ENCODE measurements at places on chromosomes 2 and 18. TPM values are rescaled to one million over a fixed set of nuclear protein-coding genes. Genes with fewer than 3 reads are reported as not detected.
A peak's percentile ranks its signal among the peaks of the same experiment; 100 is the strongest.

Gene TUBA3E
- total RNA-seq, result not detected

Gene SLC30A3
- not detected for total RNA-seq

- H3K4me3 ChIP-seq, result no peak overlapping the region
- DNase-seq, result no peak
- peaks cover 39% of the 10 kb centered on the region for H3K36me3 ChIP-seq
- H3K4me1 ChIP-seq, result peaks cover 28% of the 10 kb centered on the region
These were observed 49.1 kb upstream of the CABYR start for GRCh38 chr18:24089515-24090337.

DNA sequence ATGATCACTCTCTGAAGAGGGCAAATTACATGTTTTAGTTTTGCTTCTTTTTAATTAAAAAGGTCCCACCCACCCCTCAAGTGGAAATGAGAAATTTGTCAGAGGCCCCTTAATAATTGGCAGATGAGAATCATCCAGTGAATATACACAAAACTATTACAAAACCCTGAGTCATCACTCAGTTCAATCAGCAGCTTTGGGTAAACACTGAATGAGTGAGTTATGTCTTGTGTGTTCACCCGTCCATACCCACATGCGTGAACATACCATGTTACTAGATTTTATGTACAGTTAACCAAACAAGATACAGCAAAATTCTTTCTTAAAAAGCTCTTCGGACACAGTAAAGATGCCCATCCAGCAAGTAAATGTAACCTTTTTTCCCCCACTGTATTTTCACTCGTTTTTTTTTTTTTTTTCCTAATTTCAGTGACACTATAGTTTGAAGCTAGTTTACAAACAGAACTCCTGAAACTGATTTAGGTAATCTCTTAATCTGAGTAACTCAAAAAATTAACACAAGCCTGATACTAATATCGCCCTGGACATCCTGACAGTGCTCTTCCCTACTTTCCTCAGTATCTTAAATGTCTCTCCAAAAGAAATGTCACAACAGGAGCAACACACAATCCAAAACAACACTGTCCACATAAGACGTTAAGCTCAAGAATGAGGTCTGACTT, 1.4 kb downstream of the PSME4 start:
- peak; percentile 11 for DNase-seq
- peaks cover 64% of the 10 kb centered on the region for H3K4me1 ChIP-seq
- no peaks in the 10 kb centered on the region for H3K27me3 ChIP-seq
- peak overlapping the region; percentile 90 for H3K27ac ChIP-seq
- H3K36me3 ChIP-seq, result no peaks in the 10 kb centered on the region
- peak overlapping the region; percentile 99 for H3K4me3 ChIP-seq

DNA sequence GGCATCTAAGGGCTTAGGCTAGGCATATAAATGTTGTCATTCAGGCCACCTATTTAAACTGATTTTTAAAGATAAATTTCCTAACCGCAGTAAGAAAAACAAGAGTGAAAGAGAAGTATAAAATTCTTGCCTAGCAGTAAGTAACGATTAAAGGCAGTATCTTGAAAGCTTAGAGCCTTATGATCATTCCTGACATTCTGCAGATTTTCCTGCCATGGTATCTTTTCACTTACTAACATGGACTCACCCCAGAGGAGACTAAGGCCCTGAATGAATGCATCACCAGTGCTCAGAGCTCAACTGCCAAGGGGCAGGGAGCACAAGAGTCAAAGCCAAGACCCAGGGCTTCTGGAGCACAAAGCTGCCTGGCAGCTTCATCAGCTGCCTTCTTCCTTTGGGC, 133.1 kb downstream of the GCA start:
- no peak overlapping the region for H3K27ac ChIP-seq
- no peak for DNase-seq
- H3K36me3 ChIP-seq, result no peaks in the 10 kb centered on the region
- no peaks in the 10 kb centered on the region for H3K4me1 ChIP-seq

DNA sequence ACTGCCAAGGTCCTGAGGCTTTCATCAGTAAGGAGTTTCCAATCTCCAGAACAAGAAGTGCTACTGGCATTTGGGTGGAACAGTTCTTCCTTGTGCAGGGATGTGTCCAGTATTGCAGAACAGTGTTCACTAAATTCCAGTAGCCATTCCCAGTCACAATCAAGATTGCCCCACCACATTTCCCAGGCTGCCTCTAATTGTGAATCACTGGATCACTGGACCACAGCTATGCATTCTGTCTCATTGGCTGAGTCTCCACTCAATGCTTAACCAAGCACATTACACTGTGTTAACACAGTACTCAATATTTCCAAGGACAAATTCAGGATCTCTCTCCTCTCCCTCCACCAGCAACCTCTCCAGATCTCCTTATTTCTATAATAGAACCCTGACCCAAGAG, 160.2 kb upstream of the CCDC150 start:
- no peak overlapping the region for H3K27ac ChIP-seq
- DNase-seq, result no peak
- H3K36me3 ChIP-seq, result no peaks in the 10 kb centered on the region
- no peaks in the 10 kb centered on the region for H3K4me1 ChIP-seq
- H3K4me3 ChIP-seq, result no peak overlapping the region
- H3K27me3 ChIP-seq, result no peaks in the 10 kb centered on the region

DNA sequence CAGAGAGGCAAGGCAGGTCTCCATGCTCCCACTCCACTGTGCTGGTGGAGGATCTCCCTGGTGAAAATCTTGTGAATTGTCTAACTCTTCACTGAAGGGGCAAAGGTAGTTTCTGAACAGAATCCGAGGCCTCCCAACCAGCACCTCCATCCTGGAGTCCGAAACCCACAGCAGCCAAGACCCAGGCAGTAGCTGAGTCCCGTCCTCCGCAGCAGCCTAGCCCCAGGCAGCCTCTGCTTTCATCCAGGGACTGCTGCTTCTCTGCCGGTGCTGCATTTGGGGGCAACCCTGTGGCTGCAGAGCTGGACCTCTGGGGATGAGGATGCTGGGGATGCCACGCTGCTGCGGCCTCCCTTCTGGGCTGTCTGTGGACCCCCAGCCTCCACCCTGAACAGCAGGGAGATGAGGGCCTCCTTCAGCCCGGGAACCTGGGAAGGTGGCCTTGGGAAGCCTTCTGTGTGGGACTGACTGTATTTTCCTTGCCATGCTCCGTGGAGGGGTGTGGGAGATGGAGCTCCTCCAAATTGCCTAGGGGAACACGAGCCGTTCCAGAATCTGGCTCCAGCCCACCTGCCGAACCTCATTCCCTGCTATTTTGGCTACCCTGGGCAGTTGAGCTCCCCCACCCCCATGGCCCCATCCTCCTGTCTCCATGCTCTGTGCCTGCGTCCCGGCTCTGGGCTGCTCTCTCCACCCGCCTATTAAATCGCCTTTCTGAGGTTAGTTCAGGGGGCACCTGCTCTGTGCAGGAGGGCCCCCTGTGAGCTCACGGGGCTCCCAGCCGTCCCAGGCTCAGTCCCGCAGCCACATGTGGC, 48.2 kb downstream of the GREB1 start:
- H3K4me1 ChIP-seq, result no peaks in the 10 kb centered on the region
- H3K27ac ChIP-seq, result no peak overlapping the region
- no peaks in the 10 kb centered on the region for H3K27me3 ChIP-seq

DNA sequence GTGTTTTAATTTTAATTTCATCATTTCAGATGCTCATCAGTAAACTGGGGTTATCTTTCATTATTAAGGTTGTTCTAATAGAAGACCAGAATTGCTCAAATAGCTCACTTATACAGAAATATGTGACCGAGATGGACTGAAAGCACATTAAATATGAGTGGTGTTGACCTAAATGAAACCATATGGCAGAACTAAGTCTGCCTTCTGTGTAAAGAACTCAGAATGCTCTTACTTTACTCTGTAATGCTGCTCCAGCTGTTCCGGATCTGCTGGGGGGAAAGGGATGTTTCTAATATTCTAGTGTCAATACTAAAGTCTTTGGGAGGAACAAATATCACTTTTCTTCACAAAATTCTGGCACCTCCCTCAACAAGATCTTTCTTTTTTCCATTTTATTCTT, 131.0 kb downstream of the DPP4 start:
- H3K4me1 ChIP-seq, result peaks cover 5% of the 10 kb centered on the region
- H3K36me3 ChIP-seq, result no peaks in the 10 kb centered on the region
- H3K4me3 ChIP-seq, result no peak overlapping the region
- H3K27ac ChIP-seq, result no peak overlapping the region
- peaks cover 3% of the 10 kb centered on the region for H3K27me3 ChIP-seq
- no peak for DNase-seq

- no peak overlapping the region for H3K4me3 ChIP-seq
- no peak overlapping the region for H3K27ac ChIP-seq
- no peaks in the 10 kb centered on the region for H3K27me3 ChIP-seq
- no peaks in the 10 kb centered on the region for H3K36me3 ChIP-seq
These were observed 83.8 kb upstream of the CCDC85A start for GRCh38 chr2:56099963-56100362.

GRCh38 chr18:7152440-7152839, 34.8 kb upstream of the LAMA1 start:
- no peak overlapping the region for H3K27ac ChIP-seq
- no peaks in the 10 kb centered on the region for H3K4me1 ChIP-seq
- H3K36me3 ChIP-seq, result no peaks in the 10 kb centered on the region

- DNase-seq, result no peak
- H3K27me3 ChIP-seq, result no peaks in the 10 kb centered on the region
- H3K4me1 ChIP-seq, result no peaks in the 10 kb centered on the region
- H3K36me3 ChIP-seq, result peaks cover 83% of the 10 kb centered on the region
- no peak overlapping the region for H3K27ac ChIP-seq
These were observed 26.3 kb downstream of the RMC1 start for GRCh38 chr18:23529604-23530003.

GRCh38 chr2:231050018-231050901, 6.4 kb upstream of the PSMD1 start:
- H3K36me3 ChIP-seq, result no peaks in the 10 kb centered on the region
- DNase-seq, result no peak
- H3K4me3 ChIP-seq, result no peak overlapping the region
- no peaks in the 10 kb centered on the region for H3K27me3 ChIP-seq

Measured in CD4-positive, alpha-beta memory T cell (primary cell).